ENCODE measurements at places on chromosomes 5 and 9.

GRCh38 chr5:88480245-88480644 lies 211.6 kb upstream of the TMEM161B start:
- DNase-seq, result no peak

DNA sequence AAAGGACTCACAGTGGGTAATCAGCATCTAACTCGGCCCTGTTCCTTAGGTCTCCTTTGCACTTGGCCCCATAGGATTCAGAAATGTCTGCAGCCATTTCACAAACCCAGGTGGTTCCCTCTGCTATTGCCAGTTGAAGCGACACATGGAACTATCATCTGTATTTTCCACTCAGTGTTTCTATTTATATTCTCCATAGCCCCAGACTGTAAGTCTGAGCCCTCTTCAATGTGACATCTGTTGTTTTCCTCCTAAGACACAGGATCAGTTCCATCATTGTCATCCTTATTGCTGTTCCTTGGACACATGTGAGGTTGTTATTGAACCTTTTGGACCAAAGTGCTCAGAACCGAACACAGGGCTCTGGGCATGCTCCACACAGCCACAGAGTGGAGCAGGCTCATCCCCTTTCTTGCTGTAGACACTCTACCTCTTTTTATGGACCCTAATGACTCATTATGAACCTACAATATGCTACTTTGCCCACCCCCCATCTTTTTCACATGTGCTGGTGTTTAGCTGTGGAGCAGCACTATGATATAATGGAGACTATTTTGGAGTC lies 36.4 kb downstream of the GARNL3 start:
- no peak for DNase-seq

- DNase-seq, result no peak
Measured at GRCh38 chr5:151148583-151148982, 9.0 kb downstream of the ANXA6 start.

- no peak for DNase-seq
Measured at GRCh38 chr9:87786876-87787275, 61.0 kb downstream of the CTSL start.

- no peak for DNase-seq
Measured at GRCh38 chr9:35826071-35826701, 2.3 kb downstream of the FAM221B start.

- no peak for DNase-seq
Measured at GRCh38 chr9:77807281-77807683, 159.2 kb upstream of the GNA14 start.

All from stimulated activated CD8-positive, alpha-beta memory T cell treated with anti-CD3 and anti-CD28 coated beads, Interleukin-4, amount 100 ng/mL, for 4 hours (primary cell).